ENCODE measurements at places on chromosomes 1 and 21.

GRCh38 chr1:175131095-175131494 is 61.5 kb downstream of the KIAA0040 start:
- DNase-seq = no peak

GRCh38 chr1:81232420-81232819 is 568.3 kb upstream of the ADGRL2 start:
- no peak for DNase-seq

DNA sequence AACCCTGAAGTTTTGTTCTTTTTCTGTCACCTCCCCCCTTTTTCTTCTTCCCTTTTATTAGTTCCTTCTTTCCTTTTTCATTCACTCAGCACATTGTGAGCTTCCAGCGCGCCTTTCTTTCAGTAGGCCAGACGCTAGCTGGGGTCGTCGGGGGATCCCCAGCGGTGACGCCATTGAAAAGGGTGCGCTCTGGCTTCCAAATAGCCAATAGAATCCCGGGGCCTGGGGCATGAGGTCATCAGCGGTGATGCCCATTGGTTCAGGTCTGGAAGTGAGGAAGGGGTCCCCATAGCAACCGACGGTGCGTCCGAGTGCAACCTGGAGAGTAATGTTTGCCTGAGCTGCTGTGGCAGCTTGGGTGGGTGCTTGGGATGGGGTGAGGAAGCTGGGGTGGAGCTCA is 6.9 kb upstream of the EFNA3 start:
- DNase-seq = no peak

DNA sequence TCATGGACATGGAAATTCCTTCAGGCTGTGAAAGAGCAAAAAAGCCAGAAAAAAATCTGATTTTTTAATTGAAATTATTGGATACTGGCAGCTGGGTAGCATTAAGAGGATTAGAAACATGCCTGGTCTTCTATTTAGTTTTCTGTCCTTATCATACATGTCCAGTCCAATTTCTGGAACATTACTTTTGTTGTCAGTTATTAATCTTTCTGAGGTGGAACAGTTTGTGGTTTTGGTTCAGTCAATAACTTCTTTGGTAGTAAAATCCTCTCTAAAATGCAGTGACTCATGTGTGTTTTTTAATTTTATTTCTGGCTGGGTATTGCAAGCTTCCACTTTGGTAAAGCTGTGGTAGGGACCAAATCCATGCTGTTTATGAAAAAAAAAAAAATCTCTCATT is 687.0 kb upstream of the ADGRL2 start:
- DNase-seq = no peak

GRCh38 chr1:94790246-94790645 is 29.9 kb upstream of the SLC44A3 start:
- DNase-seq = no peak

- no peak for DNase-seq
Measured at GRCh38 chr1:162335126-162335525, 41.5 kb downstream of the SPATA46 start.

GRCh38 chr1:66848193-66848592 is 47.1 kb upstream of the INSL5 start:
- no peak for DNase-seq

DNA sequence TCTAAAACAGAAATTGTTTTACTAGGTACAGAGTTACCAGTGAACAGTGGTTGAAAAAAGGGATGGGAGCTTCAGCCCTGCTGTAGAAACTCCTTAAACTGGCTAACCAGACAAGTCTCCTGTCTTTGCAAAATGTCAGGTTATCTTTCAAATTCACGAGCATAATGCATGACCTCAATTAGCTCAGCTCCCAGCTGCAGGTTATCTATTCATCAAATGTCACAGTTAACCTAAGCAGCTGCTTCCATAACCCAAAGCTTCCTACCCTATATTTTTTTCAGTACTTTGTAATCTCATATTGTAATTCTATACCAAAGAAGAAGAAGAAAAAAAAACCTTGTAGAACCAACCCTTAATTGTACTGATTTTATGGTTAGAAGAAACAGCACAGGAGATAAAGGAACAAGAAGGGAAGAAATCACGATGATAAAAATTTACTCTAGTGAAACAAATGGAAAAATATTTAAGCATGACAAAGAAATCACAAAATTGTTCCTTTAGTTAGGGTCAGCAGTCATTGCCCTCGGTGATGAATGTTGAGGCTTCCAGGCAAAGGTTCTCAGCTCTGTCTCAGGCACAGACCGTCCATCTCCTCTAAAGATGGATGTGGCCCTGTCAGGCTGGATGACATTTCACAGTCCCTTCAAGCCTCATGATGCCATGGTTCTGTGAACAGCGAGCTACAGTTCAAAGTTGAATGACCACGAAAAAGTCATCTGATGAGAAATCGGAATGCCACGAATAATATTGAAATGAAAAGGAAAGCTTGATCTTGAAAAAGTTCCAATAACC is 95.9 kb downstream of the PLD5 start:
- no peak for DNase-seq

GRCh38 chr1:164611754-164612642 is 53.0 kb downstream of the PBX1 start:
- DNase-seq = no peak

DNA sequence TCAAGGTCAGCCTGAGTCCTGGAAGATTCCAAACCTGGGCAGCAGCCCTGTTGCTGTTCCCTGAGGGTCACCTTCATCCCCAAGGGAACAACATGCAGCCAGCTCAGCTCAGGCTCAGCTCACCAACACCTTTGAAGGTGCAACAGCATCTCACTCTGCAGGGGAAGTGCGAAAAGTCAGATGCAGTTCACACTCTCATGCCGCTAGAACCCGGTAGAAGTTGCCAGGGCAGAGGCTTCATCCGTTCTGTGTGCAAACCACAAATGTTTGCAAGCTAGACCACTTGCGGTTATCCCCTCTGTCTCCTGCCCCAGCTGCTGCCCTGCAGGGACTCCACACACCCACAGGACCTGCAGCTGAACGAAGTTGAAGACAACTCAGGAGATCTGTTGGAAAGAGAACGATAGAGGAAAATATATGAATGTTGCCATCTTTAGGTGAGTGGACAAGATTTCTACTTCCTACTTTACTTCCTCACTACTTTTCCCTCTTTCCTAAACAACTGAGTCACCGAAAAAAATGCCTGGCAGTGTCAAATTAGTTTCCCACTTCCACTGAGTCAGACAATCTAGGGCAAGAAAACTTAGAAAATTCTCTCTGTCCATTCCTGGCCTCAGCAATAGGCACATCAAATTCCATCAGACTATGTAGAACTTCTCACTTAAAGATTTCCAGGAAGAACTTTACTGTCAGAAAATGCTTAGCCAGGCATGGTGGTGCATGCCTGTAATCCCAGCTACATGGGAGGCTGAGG is 1.8 kb upstream of the FCRL6 start:
- no peak for DNase-seq

- no peak for DNase-seq
Measured at GRCh38 chr1:65163201-65163805, 15.3 kb downstream of the AK4 start.

DNA sequence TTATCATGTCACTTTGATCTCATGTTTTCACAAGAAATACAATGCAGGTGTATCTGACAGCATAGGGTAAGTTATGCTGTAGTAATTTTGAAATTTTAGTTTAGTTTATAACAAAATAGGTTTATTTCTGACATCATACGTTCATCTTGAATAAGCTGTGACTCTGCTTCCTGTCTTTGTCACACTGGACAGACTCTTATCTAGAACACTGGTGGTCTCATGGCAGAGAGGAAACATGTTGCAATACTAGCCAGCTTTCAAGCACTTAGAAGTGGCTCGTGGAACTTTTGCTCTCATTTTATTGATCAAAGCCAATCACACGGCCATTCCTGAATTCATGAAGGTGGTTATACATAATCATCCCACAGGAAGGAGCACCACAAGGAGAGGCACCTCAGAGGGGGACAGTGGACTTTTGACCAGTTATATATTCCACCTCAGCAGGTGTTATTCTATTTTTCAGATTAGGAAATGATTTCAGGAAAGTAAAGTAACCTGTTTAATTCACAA is 46.5 kb downstream of the CYP2J2 start:
- no peak for DNase-seq

- DNase-seq = peak; percentile 28
Measured at GRCh38 chr1:160428655-160429054, 28.3 kb downstream of the VANGL2 start.

DNA sequence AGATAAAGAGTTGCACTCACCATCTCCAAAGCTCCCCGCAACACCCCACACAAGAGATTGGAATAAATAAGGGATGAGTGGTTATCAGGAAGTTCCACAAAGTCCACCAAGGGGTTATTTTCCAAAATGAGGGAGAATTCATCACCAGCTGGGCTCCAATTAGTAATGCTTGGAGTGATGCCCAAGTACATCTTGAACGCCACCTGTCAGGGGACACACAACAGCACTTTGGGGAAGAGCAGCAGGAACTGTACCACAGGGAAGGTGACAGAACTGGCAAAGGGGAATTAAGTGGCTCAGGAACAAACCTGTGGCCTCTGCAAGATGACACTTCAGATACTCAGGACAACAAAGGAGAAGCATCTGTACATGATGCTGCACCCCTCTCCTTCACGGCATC is 11.5 kb downstream of the TRAPPC3 start:
- DNase-seq = no peak

- no peak for DNase-seq
Measured at GRCh38 chr1:59967141-59967697, 40.6 kb upstream of the CYP2J2 start.

DNA sequence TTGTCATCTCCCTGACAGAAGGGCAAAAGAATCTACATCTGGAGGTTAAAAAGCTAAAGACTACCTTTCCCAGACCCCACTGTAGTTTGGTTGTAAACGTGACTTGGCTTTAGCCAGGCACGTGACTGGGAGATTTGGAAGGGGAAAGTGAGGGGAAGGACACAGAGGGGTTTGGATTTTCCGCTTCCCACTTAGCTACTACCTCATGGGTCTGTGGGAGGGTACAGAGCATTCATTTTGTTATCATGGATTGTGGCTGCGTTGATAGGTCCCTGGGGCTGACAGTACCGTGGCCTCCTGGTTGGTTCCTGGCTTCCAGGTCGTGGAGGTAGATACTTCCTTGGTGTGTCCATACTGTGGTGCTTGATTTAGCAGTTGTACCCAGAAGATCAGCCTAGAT is 2.6 kb downstream of the CHD1L start:
- DNase-seq = no peak

DNA sequence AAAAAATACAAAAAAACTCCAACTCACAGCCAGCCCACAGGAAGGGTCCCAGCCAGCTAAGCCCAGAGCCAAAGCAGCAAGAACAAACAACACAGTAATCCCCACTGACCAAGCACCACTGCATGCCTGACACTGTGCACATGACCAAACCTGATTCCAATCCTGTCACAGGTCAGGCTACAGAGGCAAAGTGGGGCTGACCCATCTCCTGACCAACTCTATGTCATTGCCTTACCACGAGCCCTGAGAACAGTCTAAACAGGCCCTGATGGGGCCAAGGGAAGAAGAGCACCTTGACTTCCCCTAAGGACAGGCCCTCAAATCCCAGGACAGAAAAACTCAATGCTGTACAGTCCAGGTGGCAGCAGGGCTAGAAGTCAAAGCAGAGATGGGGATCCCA is 2.4 kb downstream of the LSS start:
- no peak for DNase-seq

- no peak for DNase-seq
Measured at GRCh38 chr1:11470912-11471311, 8.0 kb upstream of the DISP3 start.

- DNase-seq = no peak
Measured at GRCh38 chr1:43107664-43108063, 64.4 kb downstream of the EBNA1BP2 start.

DNA sequence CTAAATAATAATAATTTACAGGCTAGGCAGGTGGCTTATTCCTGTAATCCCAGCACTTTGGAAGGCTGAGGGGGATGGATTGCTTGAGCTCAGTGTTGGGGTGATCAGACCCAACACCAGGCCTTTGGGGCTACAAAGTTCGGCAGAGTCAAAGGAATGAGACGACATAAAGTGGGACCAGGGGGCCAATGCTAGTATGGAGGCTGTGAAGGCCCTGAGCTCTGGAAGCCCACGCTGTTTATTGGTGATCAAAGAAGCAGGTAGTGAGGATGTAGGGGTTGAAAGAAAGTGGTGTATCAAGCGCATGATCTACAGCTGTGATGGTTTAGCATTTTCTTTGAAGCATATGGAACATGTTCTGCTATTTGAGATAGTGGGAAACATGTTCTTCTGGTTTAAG is 5.6 kb downstream of the BTBD8 start:
- no peak for DNase-seq

GRCh38 chr1:97204468-97204867 is 482.9 kb downstream of the PTBP2 start:
- no peak for DNase-seq

- no peak for DNase-seq
Measured at GRCh38 chr1:55309786-55310504, 94.8 kb upstream of the USP24 start.

GRCh38 chr1:245046769-245047168 is 108.0 kb upstream of the KIF26B start:
- DNase-seq = no peak

DNA sequence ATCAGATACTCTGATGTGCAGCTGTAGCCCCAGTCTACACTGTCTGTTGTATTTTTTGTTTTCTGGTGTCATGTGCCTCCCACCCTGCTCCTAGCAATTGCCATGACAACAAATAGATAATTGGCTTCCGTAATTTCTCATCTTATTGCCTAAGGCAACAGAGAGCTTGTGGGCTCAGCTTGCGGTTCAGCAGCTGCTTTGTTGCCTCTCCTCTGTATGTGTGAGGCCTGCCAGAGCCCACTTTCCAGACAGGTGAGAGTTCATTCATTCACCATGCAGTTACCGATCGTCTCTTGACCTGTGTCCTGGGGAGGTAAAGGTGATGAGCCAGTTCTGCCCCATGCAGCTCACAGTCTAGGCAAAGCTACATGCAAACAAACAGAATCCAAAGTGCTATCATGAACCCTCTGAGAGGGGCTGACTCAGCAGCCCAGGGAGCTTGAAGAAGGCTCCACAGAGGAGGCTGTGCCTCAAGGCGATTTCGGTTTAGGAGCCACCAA is 11.9 kb downstream of the LGALS8 start:
- no peak for DNase-seq

GRCh38 chr1:7178741-7179140 is 393.5 kb downstream of the CAMTA1 start:
- DNase-seq = no peak

DNA sequence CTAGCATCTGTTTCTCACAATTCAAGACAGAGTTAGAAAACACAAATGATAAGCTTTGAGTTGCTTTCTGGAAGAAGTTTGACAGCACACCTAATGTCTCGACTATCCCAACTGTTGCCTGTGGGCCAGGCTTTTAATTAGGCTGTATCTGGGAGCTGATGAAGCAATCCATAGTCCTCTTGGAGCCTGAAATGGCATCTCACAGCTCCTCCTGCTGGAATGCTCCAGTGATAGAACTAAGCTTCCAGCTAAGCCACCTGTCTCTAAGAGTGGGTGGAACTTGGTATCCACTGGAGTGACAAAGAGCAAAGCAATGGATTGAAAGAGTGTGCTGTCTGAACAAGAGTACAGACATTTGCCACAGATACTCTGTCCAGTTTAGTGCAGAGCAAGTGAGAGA is 605.3 kb upstream of the NR5A2 start:
- DNase-seq = no peak

All from activated T-cell treated with anti-CD3 and anti-CD28 coated beads for 24 hours (primary cell).